ENCODE measurements at places on chromosomes 2 and 18.

- no peak for DNase-seq
Measured at GRCh38 chr2:200161458-200161857, 145.0 kb upstream of the SPATS2L start.

- DNase-seq = no peak
Measured at GRCh38 chr2:111694700-111695101, 189.3 kb downstream of the ANAPC1 start.

DNA sequence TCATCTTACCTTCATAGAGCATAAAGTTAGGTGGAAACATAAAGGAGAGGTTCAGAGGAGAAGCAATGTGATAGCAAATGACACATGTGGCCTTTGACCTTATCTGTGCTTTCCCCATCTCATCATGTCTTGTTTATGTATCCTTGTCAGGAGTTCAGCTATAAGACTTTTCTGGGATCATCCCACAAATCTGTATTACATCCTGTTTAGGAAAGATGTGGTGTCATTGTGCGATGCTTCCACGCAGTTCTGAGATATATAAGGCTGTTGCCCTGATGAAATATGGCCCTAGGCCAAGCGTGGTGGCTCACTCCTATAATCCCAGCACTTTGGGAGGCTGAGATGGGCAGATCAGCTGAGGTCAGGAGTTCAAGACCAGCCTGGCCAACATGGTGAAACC, 15.5 kb upstream of the MGAT5 start:
- no peak for DNase-seq

- peak; percentile 28 for DNase-seq
Measured at GRCh38 chr2:98658816-98659490, 50.6 kb downstream of the UNC50 start.

DNA sequence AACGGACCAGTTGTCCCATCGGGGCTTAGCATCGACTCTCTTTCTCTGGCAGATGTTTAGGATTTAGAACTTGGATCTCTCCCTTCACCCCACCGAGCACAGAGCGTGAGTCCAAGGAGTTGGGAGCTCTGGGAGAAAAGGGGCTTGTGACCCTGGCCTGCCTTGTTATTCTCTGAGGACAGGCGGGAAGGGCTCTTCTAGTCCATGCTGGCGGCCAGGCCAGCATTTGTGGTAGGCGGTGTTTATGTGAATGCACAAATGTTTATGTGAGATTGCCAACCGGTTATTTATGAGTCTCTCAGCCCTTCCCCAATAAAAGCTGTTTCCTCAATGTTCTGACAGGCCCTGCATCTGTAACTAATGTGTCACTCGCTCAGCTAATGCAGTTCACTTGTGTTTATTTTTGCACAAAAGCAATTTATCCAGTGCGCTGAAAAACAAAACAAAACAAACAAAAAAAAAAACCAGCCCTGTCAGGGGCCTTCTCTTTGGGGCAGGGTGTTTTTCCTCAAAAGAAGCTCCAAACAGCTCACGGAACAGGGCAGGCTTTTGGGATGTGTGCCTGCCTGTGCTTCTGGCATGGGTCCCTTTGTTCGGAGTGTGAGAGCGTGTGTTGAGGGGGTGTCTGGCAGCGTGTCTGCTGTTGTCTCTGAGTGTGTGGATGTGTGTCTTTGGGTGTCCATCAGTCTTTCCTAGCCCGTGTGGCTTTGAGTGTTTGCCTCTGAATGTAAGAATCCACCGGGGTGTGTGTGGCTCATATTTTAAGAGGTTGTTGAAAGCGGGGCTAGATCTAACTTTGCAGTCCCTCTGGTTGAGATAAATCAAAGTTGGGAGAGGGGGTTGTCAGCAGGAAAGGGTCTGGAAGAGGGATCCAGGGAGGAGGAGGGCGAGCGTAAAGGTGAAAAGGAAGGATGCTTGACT, 52.8 kb upstream of the HAAO start:
- no peak for DNase-seq

DNA sequence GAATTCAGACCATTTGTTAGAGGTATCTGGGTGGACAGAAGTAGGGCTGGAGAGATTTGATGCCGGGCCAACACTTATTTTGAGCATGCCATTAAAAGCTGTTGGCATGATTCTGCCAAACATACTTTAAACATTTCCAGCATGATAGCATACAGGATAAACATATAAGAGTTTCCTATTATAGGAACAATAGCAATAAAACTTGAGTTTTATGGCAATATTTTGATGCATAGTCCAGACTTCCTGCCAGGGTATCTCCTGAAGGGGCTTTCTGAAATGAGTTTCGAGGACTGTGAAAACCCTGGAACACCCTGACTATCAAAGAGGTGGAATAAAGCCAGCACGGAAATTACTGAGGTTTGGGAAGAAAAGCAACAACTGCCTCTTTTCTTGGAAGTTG, 1398.0 kb upstream of the NXPH2 start:
- DNase-seq = no peak

DNA sequence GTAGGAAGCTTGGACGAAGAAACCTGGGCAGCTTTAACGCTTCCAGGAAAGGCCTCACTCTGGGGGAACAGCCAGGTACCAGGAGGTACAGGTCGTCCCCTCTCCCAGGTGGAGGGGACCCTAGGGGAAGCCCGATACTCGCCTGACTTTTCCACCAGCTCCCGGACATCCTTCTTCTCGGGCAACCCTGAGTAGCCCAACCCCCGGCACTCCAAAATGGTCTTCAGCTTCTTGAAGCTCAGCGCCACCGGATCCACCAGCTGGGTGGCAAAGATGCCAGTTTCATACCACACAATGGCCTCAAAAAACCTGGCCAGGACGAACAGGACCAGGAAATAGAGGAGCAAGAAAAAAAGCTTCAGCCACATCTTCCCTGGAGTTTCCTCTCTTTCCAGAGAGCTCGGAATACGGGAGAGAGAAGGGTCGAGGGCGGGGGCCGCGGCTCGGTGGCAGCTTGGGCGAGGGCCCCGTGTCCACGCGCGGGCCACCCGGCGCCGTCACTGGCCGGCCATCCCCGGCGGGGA, 1.1 kb downstream of the RNF103 start:
- peak; percentile 9 for DNase-seq

DNA sequence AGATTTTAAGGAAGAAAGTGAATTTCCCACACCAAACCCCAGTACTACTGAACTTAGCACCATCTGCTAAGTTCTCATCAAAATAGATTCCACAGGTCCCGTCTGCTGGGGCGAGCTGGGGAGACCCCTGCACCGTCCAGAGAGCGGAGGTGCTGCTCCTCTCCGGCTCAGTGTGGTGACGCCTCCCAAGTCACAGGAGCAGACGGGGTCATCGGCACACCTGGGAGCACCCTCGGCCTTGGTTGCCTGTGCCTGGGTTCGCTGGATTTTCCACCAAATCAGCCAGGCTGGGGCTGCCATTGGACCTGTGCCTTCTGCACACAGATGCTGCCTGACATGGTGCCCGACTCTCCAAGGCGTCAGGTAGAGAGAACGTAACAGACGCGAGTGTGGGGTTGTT, 141.3 kb downstream of the PXDN start:
- DNase-seq = no peak

DNA sequence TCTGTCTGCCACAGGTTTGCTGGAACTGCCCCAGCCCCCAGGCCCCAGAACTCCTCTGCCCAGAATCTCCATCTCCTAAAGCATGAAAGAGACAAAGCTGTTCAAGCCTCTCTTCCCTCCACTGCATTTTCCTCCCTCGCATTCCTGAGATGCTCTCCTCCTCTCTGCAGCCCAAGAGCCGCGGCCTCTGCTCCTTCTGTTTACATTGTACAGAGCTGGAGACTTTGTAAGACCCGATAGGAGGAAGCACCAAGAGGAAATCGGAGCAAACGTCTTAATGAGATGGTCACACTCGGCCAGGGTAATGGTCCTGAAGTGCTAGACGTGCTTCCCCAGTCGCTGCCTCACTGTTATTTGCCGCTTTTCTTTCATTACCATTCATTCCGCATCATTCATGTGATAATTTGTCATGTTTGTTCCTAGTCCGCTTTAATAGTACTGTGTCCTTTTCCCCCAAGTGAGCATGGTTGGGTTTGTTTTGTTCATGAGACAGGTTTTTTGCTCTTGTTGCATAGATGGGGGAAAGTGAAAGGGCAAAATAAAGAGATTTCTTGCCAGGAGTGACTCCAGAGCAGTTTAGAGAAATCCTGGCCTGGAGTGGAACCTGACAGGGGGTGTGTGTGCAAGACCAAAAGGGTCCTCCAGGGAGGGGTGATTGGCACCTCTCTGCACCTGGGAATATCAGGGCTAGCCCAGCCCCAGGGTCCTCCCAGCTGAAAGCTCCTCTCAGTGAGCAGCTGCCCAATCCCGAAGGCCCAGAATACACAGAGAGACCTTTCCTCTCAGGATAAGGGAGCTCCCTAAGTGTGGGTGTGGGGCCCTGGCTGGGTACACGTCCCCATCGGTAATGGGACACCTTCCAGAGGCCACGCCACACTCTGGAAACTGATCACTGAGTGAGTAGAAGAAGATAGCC, 44.9 kb upstream of the ID2 start:
- DNase-seq = no peak

DNA sequence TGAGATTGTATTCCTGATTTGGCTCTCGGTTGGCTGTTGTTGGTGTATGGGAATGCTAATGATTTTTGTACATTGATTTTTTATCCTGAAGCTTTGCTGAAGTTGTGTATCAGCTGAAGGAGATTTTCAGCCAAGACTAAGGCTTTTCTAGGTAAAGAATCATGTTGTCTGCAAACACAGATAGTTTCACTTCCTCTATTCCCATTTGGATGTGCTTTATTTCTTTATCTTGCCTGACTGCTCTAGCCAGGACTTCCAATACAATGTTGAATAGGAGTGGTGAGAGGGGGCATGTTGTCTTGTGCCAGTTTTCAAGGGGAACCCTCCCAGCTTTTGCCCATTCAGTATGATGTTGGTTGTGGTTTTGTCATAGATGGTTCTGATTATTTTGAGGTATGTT, 90.4 kb downstream of the CYP26B1 start:
- no peak for DNase-seq

- DNase-seq = peak; percentile 87
Measured at GRCh38 chr2:118186110-118186857, 98.0 kb downstream of the INSIG2 start.

DNA sequence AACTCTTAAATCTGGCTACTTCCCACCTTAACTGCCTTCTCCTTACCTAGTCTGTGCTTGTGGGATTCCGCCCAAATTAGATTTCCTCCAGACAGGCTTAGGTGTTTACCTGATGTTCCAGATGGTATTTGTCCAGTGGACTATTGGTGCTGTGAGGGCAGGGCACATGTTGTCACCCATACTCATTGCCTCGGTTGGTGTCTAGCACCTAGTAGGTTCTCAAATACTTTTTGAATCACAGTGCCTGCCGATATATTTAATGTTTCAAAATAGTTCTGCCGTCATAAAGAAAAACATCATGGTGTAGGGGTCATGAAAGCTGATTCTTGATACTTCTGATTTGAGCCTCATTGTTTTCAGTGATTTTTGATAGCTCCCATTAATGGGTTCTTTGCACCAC, 1.1 kb downstream of the SEPTIN2 start:
- DNase-seq = no peak

DNA sequence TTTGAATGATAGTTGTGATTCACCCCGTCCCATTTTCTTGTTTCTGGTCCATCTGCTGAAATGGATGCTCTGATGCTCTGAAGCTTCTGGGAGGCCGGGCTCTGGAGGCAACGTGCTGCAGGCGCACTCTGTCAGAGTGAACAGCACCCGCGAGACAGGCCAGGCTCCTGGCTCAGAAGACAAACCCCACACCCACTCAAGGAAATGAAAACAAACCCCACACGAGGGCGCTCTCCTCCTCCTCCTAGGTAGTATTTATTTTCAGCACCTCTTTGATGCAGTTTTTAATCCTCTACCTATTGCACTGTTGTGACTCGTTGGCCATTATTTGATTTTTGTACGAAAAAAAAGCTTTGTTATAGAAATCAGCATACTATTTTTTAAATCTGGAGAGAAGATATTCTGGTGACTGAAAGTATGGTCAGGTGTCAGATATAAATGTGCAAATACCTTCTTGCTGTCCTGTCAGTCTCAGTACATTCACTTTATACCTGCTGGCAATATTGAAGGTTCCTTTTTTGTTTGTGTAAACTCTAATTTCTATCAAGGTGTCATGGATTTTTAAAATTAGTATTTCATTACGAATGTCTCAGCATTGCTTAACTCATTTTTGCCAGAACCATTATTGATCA, 10.3 kb upstream of the CHST10 start:
- peak; percentile 29 for DNase-seq

- peak; percentile 15 for DNase-seq
Measured at GRCh38 chr2:26469092-26469710, 8.7 kb downstream of the OTOF start.

DNA sequence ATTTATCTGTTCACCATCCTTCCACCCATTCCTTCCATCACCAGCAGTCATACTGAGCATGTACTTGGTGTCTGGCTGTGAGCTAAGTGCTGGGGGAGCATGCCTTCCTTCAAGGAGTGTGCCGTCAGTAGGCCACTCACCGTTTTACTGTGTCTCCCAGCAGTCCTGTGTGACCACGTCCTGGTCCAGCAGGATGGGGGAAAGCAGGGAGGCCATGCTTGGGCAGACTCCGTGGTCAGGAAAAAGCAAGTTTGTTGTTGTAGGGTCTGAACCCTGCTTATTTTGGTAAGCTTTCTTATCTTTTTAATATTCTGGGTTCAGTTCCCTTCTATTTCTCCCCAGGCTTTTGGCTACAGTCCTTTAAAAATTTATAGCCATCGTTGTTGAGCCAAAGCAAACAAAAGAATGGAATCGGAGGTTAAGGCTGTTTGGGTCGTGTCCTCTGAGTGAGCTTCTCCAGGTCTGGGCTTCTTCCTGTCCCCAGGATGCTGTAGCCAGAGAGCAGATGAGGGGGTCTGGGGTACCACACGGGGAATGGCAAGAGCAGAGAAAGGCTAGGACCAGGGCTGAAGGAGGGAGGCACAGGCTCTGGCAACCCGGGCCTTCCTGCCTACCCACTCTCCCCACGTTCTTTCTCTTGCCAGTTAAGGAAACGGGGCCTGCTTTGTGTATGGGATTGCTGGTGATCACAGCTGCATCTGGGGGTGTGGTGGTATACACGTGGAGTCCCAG, 13.5 kb downstream of the SLC30A3 start:
- DNase-seq = no peak

DNA sequence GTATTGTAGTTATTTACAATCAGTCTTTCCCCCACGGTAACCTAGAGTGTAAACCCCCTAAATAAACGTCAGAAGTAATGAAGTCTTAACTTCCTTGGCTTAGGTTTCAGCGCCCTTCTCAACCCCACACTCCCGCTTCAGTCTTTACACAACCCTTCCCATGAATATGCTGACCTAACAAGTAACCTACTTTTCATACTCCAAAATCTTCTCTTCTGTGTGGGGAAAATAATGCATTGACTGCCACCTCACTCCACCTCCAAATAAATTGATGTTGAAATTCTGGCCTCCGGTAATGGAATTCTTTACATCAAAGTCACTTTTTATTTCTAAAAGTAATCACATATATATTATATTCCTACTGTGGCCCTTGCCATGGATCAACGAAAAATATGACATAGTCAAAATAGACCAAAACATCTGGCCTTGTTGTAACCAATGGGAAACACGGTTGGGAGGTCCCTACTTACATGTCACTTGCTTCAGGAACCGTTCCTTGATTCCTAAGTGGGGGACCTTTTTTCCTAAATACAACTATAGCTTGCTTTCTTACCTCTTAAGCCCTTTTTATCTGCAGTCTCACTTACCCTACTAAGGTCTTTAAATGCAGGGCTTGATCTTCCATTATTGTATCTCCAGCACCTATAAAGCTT, 961 bp downstream of the GEN1 start:
- DNase-seq = no peak

- DNase-seq = no peak
Measured at GRCh38 chr2:101179982-101180381, 28.8 kb upstream of the TBC1D8 start.

GRCh38 chr2:63668000-63668399, 79.2 kb downstream of the MDH1 start:
- DNase-seq = no peak

- DNase-seq = no peak
Measured at GRCh38 chr18:31102025-31102684, at the start of gene DSC2. DSC2 (minus strand) TSS chr18:31102421; CDS start chr18:31101971, 450 bp downstream.

GRCh38 chr2:36951574-36951973, 14.8 kb downstream of the STRN start:
- DNase-seq = no peak
